ENCODE measurements at places on chromosomes 16 and 17.

- no peak for DNase-seq
Observed at GRCh38 chr17:39739885-39740356, 2.2 kb downstream of the GRB7 start.

- no peak for DNase-seq
Observed at GRCh38 chr16:51657848-51658247, 506.8 kb upstream of the SALL1 start.

GRCh38 chr16:81142864-81143263 lies 46.7 kb upstream of the GCSH start:
- DNase-seq: no peak

DNA sequence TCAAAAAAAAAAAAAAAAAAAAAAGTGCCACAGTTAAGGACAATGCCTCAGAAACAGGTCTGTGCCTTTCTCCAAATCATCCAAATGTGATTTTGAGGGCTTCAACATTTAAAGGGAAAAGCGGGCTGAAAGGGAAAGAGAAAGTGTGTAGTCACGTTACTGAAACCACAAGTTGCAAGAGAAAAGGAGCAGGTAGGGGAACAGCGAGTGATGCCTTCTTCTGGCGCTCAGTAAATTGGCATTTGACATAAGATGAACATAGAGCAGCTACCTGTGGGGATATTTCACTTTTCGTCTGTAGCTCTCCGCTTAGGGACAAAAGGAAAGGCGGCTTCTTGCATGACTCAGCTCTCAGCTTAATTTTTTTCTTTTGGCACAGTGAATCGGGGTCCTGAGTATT lies 11.1 kb downstream of the CMTM2 start:
- no peak for DNase-seq

DNA sequence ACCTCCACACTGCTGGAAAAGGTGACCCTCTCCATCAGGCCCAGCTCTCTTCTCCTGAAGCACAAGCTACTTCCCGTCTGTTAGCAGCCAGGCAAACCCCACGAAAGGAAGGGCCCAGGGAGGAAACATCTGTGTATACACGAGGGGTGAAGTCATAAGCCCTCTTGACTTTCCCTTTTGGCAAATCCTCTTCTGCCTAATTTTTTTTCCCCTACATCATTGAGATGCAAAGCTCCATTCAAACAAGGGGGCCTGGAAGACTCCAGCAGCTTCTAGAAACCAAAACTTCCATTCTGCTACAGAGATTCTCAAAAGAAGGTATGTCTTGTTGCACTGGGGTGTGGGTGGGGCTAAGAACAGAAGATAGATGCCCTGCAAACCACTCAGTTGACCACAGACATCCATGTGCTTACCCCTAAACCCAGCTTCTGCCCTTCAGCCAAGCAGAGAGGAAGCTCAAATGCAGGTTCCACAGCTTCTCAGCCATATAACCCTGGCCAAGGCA lies 145.6 kb upstream of the RCVRN start:
- no peak for DNase-seq

GRCh38 chr17:82134101-82134500 lies 36.1 kb upstream of the FASN start:
- no peak for DNase-seq

DNA sequence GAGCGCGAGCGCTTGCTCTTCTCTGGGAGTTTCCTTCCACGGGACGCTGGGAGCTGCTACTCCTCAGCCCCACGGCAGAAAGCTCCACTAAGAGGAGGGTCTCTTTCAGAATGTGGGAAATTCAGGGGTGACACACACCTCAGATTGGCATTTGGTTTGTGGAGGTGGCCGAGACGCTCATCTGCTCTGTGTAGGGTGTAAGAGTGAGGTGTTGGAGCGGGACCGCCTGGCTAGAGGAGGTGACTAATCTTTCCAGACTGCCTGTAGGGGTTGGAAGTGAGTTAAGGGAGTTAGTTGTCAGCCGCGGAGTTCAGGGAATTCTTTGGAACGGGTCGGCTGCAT lies 735 bp downstream of the PSMD11 start:
- DNase-seq: no peak

DNA sequence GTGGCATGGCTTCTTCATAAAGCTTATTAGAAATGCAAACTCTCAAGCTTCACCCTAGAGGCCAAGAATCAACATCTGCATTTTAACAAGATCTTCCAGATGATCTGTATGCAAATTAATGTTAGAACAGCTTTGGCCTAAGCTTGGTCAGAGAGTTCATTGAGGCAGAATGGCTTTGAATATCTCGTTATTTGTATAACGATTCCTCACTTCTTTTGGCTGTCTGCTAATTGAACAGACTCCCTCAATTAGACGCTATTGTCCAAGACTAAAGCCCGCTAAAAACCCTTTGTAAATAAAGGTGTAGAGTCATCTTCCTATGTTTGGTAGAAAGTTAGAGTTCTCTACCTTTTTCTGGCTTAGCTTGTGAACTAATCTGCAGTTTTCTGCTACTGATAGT lies 1453.7 kb downstream of the CDH8 start:
- no peak for DNase-seq

- DNase-seq: no peak
Observed at GRCh38 chr16:66454751-66455150, 27.7 kb downstream of the BEAN1 start.

DNA sequence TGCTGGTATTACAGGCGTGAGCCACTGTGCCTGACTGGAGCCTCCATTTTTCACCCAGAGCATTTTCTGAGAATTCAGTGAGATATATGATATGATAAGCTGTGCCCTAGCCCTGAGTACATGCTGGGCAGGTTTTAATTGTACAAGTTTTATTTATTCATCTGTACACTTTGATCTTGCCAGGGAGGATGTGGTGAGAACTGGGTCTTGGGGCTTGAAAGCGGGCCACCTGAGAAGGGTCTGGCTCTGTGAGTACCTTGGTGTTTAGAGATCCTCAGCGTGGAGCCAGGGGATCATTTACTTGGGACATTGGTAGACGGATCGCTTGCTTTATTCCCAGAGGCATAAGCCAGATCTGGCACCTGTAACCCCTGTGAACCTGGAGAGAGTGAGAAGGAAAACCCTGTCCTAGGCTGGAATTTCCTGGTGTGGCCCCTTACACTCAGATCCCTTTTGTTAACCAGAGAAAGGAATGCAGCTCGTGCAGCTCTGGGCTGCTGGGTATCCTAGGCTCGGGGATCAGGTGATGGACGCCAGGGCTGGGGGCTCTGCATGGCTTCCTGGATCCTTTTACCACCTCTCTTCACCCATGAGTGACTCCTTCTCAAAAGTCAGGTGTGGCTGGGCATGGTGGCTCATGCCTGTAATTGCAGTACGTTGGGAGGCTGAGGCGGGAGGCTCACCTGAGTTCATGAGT lies 91.9 kb downstream of the ABCC1 start:
- no peak for DNase-seq

DNA sequence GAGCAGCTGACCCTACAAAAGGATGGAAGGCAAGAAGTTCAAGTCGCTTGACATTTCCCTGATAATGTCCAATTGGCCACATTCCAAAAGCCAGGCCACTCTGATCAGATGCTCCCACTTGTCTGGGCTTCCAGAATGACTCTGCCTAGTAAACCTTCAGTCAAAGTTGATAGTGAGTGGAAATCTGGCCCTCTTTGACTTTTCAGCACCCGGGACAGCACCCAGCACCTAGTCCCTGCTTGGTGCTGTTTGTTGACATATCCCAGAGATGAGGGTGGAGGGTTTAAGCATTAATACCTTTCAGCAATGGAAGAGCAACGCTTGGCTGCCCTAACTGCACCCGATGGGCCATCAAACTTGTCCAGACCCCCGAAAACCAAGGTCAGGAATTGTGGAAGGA lies 131.3 kb downstream of the AIPL1 start:
- no peak for DNase-seq

DNA sequence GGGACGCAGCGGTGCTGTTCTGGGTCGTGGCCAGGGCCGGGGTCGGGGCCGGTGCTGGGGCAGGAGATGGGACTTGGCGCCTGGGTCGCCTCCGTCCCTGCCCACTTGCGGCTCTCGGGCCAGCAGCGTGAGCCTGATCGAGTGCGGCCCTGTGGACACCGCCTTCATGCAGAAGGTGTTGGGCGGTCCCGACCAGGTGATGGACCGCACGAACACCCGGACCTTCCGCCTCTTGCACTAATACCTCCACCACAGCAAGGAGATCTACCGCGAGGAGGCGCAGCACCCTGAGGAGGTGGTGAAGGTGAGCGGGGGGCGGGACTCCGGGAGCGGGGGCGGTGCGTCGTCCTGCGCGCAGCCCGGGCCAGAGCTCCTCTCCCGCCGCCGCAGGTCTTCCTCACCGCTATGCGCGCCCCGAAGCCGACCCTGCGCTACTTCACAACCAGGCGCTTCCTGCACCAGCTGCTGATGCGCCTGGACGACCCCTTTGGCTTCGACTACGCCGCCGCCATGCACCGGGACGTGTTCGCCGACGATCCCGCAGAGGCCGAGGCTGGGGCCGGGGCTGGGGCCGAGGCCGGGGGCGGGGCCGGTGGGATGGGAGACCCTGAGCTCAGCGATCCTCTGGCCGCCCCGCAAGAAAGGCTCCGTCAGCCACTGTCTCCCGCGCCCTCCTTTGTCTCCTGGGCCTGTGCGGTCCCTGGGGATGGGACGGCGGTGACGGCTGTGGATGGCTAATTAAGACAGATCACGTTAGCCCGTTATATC lies 4.5 kb upstream of the HSD17B1 start:
- peak; percentile 63 for DNase-seq

- DNase-seq: no peak
Observed at GRCh38 chr17:66123163-66123562, 68.8 kb downstream of the CEP112 start.

GRCh38 chr17:79008666-79009387 lies 737 bp downstream of the CANT1 start:
- DNase-seq: no peak

DNA sequence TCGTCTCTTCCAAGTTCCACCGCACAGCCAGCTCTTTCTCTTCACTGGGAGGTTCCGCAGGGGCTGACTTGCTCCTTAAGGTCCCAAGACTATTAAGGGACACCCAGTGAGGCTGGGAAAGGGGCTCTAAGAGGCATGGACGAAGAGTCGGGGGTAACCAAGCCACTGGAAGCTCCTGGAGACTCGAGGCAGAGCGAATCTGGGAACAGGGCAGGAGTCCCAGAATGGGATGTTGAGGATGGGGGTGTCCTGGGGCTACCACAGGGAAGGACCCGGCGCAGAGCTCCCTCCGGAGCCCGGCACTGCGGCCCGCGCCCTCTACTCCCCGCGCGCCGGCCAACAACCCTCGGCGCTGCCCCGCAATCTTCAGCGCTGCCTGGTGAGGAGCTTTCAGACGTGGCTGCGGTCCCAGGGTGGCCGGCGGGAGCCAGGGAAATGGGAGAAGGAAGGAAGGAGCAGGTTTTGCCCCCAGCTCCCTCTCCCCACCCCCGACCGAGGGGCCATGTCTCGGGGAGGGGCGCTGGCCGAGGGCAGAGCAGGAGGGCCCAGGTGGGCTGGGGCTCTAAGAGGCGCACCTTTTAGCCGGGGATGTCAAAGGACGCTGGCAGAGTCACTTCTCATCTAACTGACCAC lies 581 bp downstream of the CHST5 start:
- DNase-seq: no peak

GRCh38 chr16:21647562-21648164 lies 4.7 kb downstream of the IGSF6 start:
- no peak for DNase-seq
